ENCODE measurements at places on chromosomes 6 and 20.
A peak's percentile ranks its signal among the peaks of the same experiment; 100 is the strongest.

GRCh38 chr6:40042232-40042631 is 108.0 kb upstream of the MOCS1 start:
- no peak for DNase-seq

DNA sequence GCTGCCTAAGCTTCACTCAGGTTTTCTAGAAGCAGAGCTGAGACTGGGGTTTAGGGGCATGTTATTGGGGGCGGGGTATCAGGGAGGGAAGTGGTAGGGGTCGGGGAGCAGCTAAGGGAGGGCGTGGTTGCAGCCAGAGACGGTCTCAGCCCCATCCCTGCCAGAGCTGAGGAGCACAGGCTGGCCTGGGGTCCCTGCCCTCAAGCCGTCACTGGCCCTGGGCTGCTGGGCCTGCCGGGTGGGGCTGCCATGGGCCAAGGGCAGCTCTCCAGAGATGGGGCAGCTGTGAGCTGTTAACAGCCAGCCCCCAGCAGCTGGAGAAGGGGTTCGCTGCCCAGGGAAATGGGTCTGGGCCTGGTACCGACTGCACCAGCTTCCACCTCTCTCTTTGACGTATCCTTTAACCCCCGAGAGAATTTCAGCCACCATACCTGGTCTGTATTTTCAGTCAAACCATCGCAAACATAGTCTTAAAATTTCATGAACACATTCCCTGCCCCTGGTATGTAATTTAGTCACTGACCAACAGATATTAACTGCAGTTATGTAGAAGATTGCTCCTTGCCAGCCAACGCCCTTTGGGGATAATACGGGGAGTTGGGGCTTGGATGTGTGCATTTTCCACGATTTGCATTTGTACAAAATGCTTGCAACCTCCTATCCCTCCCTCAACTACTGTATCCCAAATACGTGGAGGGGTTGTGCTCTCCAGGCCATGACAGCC is 253.4 kb downstream of the TAF4 start:
- DNase-seq, result no peak

DNA sequence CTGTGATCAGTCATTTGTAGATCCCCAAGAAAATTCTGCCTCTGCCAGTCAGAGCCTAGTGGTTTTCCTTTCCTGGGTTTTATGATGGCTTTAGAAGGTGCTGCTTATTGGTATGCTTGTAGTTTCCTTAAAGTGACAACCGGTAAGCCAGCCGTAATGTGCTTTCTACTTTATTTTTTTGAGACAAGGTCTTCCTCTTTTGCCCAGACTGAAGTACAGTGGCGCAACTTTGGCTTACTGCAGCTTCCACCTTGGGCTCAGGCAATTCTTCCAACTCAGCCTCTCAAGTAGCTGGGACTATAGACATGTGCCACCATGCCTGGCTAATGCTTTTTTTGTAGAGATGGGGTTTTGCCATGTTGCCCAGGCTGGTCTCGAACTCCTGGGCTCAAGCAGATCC is 23.5 kb downstream of the MCM8 start:
- no peak for DNase-seq

DNA sequence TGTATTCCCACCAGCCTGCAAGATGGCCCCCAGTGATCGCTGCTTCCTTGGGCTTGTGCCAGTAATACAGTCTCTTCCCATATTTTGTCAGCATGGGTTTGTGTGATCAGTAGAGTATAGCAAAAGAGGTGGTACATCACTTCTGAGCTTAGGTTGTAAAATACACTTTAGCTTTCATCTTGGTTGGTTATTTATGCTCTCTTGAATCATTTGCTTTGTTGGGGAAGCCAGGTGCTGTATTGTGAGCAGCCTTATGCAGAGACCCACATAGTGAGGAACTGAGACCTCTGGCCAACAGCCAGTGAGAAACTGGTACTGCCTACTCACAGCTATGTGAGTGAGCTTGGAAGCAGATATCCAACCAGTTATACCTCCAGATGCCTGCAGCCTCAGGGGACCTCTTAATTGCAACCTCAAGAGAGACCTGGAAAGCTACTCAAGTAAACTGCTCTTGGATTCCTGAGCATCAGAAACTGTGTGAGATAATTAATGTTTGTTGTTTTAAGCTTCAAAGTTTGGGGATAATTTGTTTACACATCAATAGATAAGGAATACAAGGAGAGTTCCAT is 229.3 kb downstream of the FARS2 start:
- DNase-seq, result no peak

- DNase-seq, result no peak
These were observed 328.5 kb upstream of the PRDM1 start for GRCh38 chr6:105757512-105758200.

- no peak for DNase-seq
These were observed 134.6 kb upstream of the NEDD9 start for GRCh38 chr6:11366934-11367637.

DNA sequence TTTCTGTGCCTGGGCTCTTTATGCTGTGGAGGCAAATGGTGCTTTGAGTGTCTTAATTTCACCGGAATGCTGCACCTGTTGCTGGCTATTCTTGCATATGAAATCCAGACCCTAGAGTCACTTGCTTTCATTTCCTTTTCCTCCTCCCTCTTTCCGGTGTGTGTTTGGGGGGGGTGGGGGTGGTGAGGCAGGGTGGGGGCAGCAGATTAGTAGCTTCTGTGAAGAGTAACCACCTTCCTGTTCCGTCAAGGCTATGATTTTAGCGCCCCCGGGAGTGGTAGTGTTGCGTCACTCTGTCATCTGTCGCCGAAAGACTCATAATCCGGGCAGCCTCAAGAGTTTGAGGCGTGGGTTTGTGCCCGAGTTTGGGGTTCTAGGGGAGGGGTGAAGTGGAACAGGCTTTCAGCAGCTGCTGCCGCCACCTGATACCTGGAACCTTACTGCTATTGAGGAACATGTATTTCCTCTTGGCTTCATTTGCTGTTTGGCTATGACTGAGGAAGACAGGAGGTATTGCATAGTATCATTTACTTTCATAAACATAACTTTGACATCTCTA is 49.1 kb downstream of the UTRN start:
- DNase-seq, result peak; percentile 34

- no peak for DNase-seq
These were observed 10.0 kb upstream of the TBC1D20 start for GRCh38 chr20:472137-472846.
